ENCODE measurements at places on chromosomes 16 and 17.

- peak; percentile 67 for DNase-seq
Observed at GRCh38 chr16:54194334-54194743, 92.2 kb downstream of the IRX3 start.

DNA sequence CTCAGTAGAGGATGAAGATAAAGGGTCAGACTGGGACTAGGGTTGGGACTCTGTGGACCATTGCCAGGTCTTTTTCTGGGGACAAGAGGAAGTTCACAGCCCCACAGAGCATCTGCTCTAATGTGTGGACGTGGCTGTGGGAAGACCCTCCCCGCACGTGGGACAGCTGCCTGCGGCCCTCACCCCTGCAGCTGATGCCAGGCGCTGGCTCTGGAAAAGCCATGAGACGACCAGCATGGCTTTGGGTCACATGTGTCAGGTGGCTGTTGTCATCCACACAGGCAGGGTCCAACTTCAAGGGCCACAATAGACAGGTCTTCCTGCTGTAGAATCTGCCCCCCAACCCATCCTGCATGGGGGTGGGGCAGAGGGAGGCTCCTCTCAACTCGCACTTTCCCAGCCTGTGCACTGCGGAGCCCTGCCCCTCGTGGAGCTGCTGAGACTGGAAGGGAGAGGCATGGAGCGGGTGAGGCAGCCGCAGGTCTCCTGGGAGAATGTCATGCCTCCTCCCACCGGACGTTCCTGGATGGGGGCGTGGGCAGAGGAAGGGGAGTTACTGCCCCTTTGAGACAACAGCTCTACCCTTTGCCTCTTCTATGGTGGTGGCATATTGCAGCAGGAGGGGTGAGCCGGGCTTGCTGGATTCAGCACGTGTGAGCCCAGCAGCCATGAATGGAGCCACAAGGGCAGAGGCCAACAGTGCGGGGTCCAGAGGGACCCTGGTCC lies 53.4 kb downstream of the PIMREG start:
- peak; percentile 6 for DNase-seq

DNA sequence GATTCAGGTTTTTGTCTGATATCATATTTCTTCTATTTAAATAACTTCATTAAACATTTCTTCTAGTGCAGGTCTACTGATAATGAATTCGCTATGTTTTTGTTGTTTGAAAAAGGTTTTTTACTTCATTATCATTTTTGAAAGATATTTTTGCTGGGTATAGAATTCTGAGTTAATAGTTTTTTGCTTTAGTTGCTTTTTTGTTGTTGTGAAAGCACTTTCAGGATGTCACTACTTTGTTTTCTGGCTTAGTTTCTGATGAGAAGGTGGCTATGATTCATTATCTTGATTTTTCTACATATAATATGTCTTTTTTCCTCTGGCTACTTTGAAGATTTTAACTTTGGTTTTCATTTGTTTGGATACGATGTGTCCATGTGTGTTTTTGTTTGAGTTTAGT lies 3.5 kb downstream of the ZFP1 start:
- DNase-seq, result no peak

DNA sequence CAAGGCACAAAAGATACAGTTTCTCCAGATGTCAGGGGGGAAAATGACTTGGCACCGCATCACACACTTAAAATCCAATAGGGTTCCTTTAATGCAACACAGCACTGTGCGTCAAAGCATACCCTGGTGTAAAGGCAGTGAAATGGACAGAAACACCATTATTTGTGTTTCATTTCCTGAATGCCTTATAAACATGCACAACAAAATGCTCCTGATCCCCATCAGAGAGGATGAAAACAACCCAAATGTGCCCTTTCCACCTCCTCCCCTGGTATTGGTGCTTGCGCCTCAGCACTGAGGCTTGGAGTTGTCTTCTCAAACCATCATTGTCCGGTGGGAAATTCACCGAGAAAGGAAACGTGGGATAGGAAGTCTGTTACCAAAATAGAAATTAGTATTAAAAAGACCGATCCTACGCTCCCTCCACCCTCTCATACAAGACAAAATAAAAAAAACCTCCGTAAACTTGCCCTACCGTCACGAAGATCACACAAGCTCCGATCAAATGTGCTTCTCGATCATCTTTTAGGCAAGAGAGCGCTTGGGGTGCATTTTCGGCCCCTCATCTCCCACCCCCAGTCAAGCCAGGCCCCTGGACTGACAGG lies 722 bp downstream of the CDC27 start:
- DNase-seq, result peak; percentile 68

DNA sequence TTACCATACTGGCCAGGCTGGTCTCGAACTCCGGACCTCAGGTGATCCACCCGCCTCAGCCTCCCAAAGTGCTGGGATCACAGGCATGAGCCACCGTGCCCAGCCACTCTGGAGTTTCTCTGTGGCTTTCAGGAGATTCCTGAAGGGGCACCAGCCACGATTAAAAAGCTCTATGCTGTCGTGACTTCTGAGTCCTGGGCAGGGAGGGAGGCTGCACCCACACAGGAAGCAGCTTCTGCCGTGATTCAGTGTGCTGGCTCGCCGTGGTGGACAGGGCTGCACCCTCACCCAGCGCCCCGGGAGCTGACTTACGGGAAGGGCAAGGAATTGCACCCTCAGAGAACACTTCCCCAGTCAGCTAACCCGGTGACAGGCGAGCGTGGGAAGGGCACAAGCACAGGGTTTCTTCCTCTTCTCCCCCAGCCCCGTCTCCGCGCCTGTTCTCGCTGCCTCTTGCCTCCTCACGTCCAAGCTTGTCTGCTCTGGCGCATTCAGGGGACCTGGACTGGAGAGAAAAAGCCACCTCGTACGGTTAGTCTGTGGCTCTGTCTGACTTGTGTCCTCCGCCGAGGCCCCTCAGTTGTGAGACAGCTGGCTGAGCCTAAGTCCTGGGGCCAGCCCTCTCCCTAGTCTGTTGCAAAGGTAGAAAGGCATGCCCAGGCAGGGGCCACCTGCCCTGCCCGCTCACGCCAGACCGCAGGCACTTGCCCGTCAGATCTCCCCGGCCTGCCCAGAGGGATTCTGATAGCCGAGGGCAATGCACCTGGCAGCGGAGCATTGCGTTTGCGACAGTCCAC lies 145.0 kb downstream of the SEC14L1 start:
- peak; percentile 79 for DNase-seq

- DNase-seq, result no peak
Observed at GRCh38 chr17:49063652-49064051, 66.5 kb downstream of the IGF2BP1 start.

GRCh38 chr16:66568355-66568754 lies 2.1 kb downstream of the CMTM1 start:
- no peak for DNase-seq

GRCh38 chr16:26708428-26708827 lies 358.3 kb upstream of the C16orf82 start:
- DNase-seq, result no peak

DNA sequence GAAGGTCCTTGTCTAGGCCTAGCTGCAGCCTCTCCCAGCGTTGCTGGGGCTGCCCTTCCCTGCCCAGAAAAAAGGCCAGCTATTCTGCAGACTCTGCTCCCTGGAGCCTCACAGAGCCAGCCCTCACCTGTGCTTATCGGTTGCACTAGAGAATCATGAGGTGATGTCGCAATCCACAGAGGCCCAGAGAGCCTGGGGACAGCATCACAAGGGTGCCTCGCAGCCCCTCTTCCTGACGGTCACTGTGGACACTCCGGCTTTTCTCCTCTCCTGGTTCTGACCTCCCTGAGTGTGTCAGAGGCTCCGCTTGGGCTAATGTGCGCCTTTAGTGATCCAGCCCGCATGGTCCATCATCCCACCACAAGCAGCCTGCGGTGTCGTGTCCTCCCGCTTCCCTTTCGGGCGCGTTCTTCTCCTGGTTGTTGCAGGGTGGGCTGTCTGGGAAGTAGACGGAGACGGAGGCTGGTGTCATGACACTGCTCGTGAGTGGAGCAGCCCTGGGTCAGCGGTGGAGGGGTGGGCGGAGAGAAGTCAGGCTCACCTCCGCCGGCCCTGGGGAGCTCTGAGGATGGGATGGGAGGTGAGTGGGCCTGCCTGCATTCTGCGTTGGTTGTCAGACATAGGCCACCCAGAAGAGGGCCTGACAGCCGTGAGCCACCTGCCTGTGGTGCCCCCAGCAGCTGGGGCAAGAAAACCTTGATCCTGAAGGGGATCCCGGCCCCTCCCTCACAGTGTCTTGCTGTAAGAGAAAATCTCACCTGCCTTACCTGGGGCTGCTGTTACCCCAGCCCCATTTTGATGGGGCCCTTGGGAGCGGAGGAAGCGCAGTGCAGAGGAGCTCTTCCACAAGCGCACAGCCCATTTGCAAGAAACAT lies 165.9 kb upstream of the CHMP6 start:
- no peak for DNase-seq

GRCh38 chr17:82645516-82645915 lies 2.7 kb downstream of the WDR45B start:
- no peak for DNase-seq

GRCh38 chr17:66542129-66542966 lies 239.9 kb downstream of the PRKCA start:
- DNase-seq, result peak; percentile 40

GRCh38 chr17:37847811-37848331 lies 76.3 kb upstream of the TBC1D3K start:
- DNase-seq, result no peak

- DNase-seq, result no peak
Observed at GRCh38 chr17:77523540-77523939, 382.8 kb downstream of the SEC14L1 start.

- DNase-seq, result no peak
Observed at GRCh38 chr16:47905771-47906170, 250.0 kb downstream of the ABCC12 start.

- DNase-seq, result no peak
Observed at GRCh38 chr17:45404870-45405249, 27.8 kb downstream of the ARHGAP27 start.

DNA sequence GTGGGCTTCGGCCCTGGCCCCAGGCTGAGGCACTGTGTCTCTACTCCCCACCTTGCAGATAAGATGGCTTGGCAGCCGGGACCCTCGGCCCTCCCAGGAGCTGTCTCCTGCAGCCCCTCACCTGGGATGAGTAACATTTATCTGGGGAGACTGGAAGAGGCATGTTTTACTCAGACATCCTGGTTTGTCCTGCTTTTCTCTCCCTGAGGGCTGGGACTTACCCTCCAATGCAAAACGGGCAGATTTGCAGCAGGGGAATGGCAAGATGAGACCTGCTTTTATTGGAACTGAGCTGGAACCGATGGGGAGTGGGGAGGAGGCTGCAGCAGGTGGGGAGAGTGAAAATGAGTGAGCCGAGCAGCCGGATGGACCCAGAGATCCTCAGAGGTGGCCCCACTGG lies 27.3 kb upstream of the UBE2G1 start:
- no peak for DNase-seq

GRCh38 chr16:8851761-8852403 lies 16.9 kb downstream of the CARHSP1 start:
- DNase-seq, result no peak

All from NCI-H69 (cell line).